ENCODE measurements at places on chromosomes 1 and 21. TPM values are rescaled to one million over a fixed set of nuclear protein-coding genes. Genes with fewer than 3 reads are reported as not detected.
A peak's percentile ranks its signal among the peaks of the same experiment; 100 is the strongest.

DNA sequence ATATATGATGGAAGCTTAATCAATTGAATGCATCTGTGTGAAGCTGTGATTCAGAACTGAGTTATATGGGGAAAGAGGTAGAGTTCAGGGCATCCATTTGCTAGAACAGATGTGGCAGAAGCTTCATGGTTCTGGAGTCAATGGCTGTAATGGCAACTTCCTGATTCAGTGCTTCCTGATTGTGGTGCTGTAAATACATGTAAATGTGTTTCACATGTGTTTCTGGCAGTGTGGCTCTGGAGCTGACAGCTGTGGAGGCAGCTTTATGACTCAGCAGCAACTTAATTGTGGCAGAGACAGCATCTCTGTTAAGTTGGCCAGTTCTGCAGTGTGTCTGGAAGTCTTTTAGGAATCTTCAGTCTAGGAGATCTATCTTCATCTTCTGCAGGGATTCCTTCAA, 226.6 kb upstream of the ZRANB2 start:
- DNase-seq = no peak

DNA sequence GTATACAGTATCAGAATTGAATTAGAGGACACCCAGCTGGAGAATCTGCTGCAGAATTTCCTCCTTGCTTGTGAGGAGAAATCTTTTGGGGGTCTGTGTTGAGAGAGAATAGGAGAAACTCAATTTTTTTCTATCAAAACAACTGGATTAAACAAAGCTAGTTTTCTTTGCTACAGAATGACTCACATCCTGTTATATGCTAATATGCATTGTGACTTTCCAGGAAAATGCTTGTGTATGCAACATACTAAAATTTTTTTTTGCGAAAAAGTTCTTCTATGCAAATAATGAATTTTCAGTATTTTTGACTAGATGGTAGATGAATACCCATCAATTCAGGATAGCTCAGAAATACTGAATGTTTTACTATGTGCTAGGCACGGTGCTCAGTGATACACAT, 2.2 kb downstream of the VAMP4 start:
- DNase-seq = no peak

DNA sequence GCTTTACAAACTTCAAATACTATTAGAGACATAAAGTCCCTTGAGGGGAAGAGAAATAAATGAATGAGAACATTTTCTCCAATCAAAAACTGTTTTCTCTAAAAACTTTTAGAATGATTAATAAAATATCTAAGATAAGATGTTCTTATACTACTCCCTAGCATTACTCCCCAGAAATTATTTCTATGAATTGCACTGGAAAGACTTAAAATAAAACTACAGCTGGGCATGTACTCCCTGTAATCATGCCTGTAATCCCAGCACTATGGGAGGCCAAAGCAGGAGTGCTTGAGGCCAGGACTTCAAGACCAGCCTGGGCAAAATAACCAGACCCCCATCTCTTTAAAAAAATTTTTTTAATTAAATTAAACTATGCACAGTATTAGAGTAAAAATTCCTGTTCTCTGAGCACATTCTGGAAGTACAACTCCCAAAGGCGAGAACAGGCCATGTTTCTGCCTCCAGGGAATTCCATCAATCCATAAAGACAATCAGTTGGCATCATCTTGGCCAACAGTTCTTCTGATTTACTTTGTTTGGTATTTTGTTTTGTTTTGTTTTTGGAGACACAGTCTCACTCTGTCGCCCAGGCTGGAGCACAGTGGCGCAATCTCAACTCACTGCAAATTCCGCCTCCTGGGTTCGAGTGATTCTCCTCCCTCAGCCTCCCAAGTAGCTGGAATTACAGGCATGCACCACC, 77.9 kb downstream of the TGFBR3 start:
- no peak for DNase-seq

DNA sequence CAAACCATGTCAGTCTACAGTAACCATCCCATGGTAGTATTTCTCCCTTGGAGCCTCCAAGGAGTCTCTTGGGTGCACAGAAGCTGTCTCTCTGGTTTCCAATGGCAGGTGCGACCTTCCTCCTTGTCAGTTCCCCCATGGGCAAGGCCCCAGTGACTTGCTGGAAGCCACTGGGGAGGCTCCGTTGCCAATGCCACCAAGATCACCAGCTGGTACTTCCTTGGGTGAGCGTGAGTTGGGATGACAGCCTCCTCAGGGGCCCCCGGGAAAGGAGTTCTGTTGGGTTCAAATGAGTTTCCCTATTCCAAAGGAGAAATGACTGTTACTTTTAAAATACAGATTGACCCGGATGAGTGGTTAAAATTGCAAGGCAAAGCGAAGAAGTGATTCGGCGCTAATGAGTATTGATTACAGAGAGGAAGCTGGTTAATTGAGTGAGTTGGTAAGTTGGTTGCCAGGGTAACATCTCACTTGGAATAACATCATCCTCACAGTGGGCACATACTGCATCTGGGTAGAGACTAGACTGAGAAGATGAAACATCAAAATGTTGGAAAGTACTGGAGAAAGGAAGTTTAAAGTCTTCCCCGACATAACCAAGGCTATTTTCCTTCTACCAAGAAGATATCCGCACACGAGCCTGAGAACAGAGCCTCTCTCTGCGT, 53.0 kb upstream of the LAPTM5 start:
- DNase-seq = no peak

GRCh38 chr1:160550572-160551034, 27.5 kb upstream of the SLAMF6 start:
- DNase-seq = no peak

GRCh38 chr1:221947731-221948130, 205.8 kb upstream of the DUSP10 start:
- DNase-seq = no peak

DNA sequence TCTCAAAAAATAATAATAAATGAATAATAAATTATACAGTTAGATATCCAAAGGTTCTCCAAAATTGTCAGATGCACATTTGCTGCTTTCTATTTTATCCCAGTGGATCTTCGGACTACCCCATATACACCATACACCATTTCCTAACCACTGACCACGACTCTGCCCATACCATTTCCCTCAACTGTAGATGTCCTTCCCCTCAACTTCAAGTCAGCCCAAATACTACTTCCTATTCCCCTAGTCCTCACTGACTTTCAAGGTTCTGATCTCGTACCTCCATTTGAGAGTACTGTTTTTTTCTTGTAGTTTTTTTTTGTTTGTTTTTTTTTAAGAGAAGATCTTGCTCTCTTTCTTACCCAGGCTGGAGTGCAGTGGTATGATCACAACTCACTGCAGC, 19.6 kb downstream of the EIF4G3 start:
- DNase-seq = no peak

DNA sequence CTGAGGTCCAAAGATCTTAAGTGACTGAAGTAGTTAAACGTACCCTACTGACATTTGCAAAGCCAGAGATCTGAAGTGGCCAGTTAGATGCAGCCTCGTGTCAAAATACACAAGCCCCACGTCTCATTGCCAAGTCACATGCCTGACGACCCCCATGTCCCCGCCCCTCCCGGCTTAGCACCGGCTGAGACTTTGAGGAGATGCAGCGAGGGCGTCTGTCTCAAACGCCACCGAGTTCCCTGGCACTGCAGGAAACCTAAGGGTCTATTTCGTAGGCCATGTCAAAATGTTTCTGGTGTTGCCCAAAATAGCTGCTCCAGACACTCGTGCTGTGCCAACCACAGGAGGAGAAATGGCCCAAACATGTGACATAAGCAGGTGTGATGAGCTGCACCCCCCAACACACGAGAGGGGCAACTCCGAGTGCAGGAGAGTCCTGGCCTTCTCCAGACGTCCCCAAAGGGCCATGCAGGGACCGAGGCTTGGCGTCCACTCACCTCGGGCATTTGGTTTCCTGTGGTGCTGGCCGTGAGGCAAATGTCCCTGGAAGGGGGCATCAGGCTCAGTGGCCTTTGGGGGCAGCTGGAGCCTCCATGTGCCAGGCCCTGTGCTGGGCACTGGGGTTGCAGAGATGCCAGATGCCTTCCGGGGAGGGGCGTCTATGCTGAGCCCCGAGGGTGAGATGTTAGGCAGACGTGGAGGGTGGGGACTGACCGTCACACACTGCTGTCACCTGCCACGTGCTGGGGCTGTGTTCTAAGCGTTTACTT, 67.0 kb downstream of the MATN1 start:
- DNase-seq = peak; percentile 44

DNA sequence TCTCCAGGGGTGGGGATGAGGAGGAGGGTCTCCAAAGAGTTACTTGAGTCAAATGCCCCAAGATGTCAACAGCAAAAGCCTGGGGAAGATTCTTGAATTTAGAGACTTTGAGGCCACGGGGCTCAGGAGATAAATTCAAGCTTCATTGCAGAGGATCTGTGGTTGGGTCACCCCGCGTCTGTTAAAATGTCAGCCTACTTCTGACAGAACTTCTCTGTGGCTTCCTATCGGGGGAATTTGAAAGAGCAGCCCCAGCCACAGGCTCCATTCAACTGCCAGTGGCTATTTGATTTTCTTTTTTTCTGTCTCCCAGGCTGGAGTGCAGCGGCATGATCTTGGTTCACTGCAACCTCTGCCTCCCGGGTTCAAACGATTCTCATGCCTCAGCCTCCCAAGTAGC, 62.5 kb upstream of the EFHD2 start:
- DNase-seq = no peak

DNA sequence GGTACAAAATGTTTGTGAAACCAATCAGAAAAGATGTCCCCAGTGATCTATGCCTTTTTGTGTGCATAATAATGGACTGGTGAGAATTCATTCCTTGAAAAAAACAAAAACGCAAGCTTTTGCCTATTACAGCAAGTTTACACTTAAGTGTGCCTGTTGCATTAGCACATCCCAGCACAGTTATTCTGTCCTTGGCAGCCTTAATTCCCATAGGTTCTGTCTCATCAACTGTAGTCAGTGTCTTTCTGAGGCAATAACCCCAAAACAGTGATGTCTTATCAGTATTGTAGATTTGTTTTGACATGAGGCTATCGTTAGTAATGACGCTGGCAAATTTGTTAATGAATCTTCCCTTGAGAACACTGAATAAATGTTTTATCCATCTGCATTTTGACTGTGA, 109.9 kb upstream of the KCTD3 start:
- no peak for DNase-seq

DNA sequence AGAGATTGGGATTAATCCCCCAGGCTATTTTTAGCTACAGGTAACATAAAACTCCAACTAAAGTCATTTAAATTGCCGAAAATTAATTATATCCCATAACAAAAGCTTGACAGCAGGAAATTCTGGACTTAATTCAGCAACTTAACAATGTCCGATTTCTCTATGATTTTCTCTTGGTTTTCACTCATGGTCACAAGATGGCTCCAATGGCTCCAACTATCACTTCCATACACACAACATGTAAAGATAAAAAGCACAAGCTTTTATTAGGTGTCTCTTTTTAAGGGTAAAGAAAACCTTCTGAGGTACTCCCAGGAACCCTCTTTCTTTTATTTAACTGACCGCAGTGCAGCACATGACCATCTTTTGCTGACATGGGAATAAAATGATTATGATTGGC, 363.5 kb upstream of the PTBP2 start:
- no peak for DNase-seq

Gene CRP
- 148 TPM for total RNA-seq

Gene BMP8B
- 6.4 TPM for total RNA-seq

Gene PODN
- 2.7 TPM for total RNA-seq

Gene OSCP1
- total RNA-seq = 4.9 TPM

Gene TMEM82
- not detected for total RNA-seq

Data from pancreas (tissue), 10 donors.